ENCODE measurements at places on chromosomes 12 and 14.

- no peak for DNase-seq
These were observed 75.6 kb upstream of the BCL11B start for GRCh38 chr14:99347561-99347960.

- DNase-seq: no peak
These were observed 298.0 kb downstream of the PPFIA2 start for GRCh38 chr12:81461163-81461562.

DNA sequence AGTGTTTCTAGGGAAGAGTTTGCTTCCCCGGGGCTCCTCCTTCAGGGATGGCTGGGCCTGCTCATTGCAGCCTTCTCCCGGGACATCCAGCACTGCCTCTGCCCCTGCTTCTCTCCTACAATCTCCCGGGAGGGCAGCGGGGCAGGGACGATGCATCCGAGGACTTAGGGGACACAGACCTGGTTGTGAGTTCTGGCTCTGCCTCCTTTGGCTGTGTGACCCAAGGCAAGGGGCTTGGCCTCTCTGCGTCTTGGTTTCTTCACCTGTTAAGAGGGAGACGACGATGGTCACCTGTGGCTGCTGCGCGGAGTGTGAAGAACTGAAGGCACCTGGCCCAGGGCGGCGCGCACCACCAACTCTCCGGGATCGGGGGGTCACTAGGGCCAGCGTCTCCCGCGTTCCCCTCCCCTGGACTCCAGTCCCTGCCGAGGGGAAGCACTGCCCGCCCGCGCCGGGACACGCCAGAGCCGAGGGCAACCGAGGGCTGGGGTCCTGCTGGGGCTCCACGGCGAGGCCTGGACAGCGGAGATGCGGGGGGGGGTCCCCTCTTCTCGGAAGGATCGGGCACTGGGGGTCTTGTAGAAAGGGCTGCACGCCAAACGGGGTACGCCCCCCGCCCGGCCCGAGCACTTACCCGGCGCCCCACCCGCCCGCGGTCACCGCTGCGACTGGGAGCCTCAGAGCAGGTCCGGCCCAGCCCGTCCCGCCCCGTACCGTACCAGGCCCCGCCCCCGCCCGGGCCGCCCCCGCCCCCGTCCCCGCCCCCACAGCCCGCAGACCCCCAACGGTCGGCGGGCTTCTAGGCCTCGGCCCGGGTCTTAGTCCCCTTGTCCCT is at the start of gene HVCN1:
TSS of gene HVCN1 (minus strand) at position 670 of the 835 bp plus-strand sequence. CDS start 5,870 bp downstream, outside the sequence.
- peak; percentile 72 for DNase-seq

GRCh38 chr14:87149583-87150354 is 843.2 kb downstream of the GALC start:
- no peak for DNase-seq

GRCh38 chr14:35362450-35362849 is 42.1 kb downstream of the NFKBIA start:
- DNase-seq: no peak

DNA sequence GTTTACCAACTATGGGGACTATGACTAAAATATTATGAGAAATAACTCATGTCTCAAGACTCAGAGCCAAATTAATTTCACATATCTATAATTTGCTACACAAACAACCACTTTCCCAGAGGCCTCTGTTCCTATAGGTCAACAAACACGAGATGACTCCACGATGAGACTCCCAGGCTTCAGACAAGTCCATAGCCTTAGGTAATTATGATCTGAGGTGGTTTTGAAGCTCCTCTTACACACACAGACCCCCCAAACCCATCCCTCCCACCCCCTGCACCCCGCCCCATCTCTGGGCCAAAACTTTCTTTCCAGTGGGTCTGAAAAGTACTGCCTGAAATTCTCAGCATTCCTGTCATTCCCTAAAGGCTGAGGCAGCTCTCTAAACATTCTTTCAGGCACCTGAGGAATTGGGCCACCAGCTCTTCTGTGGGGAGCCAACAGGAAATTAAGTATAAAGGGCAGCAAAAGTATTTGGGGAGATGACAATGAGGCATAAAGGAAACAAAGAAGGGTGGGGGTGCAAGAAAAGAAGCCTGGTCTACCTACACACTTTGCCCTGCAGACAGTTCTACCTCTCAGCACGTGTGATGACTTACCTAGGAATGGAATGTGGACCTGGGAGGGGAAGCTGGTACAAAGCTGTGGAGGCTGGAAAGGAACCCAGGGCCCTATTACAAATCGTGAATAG is 143.6 kb downstream of the PAWR start:
- no peak for DNase-seq

GRCh38 chr12:121543786-121544185 is 37.0 kb downstream of the KDM2B start:
- DNase-seq: no peak

DNA sequence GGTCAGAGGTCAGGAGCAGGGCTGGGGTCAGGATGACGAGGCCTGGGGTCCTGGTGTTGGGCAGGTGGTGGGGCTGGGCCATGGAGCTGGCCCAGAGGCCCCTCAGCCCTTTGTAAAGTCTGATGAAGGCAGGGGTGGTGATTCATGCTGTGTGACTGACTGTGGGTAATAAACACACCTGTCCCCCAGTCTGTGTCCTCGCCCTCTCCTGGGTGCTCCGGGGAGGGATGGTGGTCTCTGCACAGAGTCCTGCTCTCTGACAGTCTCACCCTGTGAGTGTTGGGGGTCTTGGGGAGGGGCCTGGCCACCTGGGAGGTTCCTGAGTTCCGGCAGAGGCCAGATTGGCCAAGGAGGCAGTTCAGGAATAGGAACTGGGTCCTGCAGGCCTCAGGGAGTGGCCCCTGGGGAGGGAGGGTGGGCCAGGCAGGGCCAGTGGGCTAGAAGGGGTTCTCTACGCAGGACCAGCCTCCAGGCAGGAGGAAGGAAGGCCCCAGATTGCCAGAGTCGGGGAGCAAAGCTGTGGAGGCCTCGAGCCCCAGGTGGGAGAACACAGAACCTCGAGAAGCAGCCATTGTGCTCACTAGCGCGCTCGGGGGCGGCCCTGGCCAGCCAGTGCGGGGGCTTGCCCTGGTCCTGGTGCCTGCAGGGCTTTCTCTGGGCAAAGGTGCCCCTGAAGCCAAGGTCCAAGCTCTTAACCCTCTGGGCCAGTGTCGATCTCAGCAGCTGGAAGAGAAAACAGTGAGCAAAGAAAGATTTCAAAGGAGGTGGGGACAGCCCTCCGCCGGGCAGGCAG is 14.4 kb downstream of the ACADS start:
- no peak for DNase-seq

GRCh38 chr12:61521258-61521657 is 738.9 kb upstream of the USP15 start:
- no peak for DNase-seq

- DNase-seq: no peak
These were observed 58.7 kb downstream of the ITPK1 start for GRCh38 chr14:93056840-93057585.

- DNase-seq: no peak
These were observed 123.5 kb downstream of the TTC8 start for GRCh38 chr14:88947646-88948598.

GRCh38 chr14:101713621-101714349 is 47.7 kb upstream of the PPP2R5C start:
- no peak for DNase-seq

- no peak for DNase-seq
These were observed 364.8 kb downstream of the SNAPC1 start for GRCh38 chr14:62126879-62127478.

GRCh38 chr12:75585330-75585729 is 73.9 kb upstream of the KRR1 start:
- DNase-seq: no peak

- no peak for DNase-seq
These were observed 20.4 kb downstream of the ACVR1B start for GRCh38 chr12:51971679-51972421.

DNA sequence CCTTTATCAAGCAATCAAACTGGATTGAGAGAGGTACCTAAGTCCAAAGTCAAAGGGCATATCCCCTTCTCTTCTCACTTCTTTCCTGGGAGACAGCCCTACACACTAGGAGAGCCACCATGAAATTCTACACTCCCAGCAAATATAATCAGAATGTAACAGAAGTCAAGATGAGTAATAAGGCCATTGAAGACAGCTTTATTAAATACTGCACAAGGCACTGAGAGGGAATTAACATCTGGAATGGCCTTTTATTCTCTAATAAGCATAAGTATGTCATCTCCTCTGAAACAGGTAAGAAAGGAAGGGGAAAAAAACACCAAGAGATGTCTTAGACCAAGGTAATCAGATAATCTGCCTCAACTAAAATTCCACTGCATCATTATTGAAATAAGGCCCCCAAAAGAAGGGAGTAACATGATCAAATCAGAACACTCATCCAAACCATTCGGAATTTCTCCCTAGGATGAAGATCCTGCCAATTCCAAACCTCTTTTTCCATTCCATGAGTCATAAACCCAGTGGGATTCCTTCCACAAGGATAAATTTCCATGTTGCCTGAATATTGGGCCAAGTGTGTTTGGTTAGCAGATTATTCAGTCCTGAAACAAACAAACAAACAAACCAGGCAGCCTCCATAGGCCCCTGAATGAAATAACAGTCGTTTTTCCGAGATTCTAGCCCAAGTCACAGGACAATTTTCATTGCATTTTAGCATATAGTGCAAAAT is 19.9 kb downstream of the SLC35F4 start:
- DNase-seq: peak; percentile 35

- DNase-seq: no peak
These were observed 10.0 kb downstream of the SLC6A13 start for GRCh38 chr12:252636-253035.

DNA sequence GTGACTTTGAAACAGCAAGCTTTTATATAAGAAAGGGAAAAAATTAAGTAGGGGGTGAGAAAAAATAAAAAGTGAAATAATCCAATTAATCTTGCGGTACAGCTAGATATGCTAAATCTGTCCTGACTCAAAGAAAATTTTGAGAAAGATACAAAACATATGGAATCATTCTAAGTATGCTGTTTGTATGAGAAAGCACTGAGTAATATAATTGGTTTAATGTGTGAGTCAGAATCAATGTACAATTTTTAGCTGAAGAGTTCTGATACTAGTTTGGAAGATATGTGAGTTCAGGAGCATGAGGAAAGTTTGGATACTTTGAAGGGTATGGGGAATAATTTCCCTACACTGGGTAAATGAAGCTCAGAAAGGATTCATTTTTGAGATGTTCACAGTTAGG is 190.9 kb upstream of the RASSF8 start:
- no peak for DNase-seq

DNA sequence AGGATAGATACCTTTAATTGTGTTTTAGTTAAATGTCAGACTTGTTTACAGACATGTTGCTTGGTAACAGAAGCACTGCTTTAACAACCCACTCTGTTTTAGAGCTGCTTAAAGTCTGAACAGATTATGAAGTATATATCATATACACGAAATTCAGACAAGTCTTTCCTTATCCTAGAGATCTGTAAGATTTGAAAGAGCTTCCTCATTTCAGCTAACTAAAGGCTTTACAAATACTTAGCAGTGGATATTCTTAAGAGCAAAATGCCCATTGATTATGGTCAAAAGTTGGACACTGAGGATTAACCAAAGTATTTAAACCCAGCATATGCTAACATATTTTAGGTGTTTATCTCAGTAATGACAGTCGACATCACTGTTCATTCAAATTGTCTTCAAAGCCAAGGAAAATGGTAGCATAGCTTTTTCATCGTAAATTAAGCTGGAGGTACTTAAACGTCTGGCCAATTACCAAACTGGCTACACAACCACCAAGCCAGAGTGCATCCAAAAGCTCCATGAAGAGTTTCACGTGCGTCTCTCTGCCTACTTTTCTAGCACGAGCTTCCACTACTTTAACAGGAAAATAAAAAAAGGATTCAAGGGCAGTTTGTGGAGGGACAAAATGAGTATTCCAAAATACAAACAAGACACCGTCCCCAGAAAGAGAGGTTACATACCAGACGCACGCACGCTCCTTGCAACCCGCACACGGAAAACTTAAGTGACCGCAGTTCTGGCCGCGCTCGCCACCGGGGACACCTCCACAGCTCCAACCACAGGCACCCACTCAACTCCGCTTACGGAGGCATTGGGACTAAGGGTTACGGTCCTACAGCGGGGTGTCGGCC is 565 bp downstream of the CEP83 start:
- DNase-seq: no peak

DNA sequence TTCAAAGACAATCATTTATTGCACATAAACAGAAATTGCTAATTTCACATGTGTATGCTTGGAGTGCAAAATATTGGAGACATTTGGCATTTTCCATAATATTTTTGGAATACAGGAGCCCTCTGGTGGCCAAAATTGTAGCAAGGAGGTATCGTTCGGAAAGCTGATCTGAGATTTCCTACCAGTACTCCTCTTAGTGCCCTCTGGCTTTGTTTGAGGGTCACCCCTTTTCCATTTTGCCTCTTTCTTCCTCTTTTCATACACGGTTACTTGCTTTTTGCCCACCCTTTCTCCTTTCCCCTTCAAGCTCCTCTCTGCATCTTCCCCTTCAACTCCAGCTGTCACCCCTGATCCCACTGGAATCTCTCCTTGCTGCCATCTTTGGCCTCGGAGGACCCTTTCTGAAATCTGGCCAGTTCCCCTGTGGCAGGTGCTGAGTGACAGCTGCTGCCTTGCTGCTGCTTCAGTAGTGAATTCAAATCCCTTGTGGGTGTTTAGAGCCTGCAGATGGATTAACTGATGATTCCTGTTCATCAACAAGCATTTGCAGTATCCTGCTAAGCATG is 164.6 kb upstream of the PARP11 start:
- DNase-seq: peak; percentile 74

GRCh38 chr12:129331356-129332085 is 478.2 kb downstream of the GLT1D1 start:
- DNase-seq: no peak

DNA sequence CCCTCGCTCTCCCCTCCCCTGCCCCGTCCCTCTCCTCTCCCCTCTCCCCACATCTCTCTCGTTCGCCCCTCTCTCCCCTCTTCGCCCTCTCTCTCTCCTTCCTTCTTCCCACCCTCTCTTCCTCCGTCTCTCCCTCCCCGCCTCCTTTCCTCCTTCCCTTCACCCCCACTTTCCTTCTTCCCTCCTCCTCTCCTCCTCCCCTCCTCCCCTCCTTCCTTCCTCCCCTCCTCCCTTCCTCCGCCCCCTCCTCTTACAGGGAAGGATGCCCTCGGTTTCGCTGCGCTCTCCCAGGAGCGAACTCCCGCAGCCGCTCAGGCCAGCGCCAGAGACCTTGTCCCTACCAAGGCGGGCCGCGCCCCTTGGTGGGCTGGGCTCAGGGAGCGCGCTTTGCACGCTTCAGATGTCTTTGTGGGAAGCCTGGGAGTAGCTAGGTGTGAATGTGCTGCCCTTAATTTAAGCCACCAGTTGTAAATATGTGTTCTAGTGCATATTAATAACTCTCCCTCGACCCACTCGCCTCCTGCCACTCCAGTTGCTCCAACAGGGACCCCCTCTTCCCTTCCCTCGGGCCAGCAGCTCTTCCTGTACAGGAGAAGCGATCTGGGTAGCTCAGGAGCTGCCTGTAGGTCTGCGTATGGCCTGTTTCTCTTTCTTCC is 13.3 kb upstream of the MAP3K9 start:
- DNase-seq: peak; percentile 56

GRCh38 chr14:92670643-92671366 is 77.6 kb downstream of the LGMN start:
- no peak for DNase-seq

GRCh38 chr14:36167431-36167830 is 9.1 kb downstream of the PTCSC3 start:
- no peak for DNase-seq

GRCh38 chr14:96519970-96520369 is 17.8 kb downstream of the PAPOLA start:
- no peak for DNase-seq

Data from femur (tissue), 1 donor.